ENCODE measurements at places on chromosomes 5 and 9. TPM values are rescaled to one million over a fixed set of nuclear protein-coding genes. Genes with fewer than 3 reads are reported as not detected.
A peak's percentile ranks its signal among the peaks of the same experiment; 100 is the strongest.

DNA sequence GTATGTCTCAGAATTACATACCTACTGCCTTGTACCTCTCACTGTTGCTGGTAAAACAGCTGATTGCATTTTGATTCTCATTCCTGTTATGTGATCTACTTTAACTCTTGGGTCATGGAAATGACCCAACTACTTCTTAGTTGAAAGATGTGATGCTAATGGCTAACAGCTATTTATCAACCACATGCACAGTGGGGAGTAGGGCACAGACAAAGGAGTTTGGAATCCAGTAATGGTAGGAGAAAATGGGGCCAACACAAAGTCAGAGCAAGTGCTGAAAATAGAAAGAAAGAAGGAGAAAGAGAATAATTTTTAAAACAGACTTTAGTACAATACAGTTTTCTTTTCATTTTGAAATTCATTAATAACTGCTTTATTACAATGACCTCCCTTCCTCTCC is 241.0 kb downstream of the PTPRD start:
- DNase-seq, result no peak

DNA sequence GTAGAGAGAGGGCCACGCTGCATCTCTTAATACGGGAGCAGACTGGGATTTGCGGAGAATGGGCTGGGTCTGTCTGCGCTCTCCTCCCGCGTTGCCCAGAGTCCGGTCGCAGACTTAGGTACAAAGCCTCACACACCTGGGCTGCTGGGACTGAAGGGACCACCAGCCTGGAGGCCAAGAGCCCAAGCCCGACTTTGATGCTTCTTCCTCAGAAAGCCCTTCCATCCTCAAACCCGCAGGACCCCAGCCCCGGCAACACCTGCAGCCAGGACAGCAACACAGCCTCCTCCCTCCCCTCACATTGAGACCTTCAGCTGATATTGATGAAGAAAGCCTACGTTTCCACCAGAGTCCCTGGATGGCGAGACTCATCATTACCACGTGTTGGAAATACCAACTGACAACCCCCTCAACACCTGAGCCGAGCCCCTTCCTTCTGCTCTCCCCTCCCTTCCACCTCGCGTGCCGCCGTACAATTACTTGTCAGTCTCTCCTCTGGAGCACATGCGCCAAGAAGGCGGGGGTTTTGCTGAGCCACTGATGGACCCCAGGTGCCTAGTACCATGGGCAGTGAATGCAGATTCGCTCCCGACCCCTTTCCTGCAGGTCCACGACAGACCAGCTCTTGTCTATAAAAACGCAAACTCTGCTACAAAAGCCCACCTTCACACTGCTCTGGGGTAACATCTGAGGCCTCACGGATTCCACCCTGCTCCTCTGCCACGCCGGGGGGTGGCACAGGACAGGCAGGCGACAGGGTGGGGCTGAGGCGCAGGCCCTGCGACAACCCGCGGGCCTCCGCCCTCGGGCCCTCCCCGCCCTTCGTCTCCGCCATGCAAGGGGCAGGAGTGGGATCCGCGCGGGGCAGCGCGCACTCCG is 841 bp downstream of the ASB6 start:
- no peak for DNase-seq

DNA sequence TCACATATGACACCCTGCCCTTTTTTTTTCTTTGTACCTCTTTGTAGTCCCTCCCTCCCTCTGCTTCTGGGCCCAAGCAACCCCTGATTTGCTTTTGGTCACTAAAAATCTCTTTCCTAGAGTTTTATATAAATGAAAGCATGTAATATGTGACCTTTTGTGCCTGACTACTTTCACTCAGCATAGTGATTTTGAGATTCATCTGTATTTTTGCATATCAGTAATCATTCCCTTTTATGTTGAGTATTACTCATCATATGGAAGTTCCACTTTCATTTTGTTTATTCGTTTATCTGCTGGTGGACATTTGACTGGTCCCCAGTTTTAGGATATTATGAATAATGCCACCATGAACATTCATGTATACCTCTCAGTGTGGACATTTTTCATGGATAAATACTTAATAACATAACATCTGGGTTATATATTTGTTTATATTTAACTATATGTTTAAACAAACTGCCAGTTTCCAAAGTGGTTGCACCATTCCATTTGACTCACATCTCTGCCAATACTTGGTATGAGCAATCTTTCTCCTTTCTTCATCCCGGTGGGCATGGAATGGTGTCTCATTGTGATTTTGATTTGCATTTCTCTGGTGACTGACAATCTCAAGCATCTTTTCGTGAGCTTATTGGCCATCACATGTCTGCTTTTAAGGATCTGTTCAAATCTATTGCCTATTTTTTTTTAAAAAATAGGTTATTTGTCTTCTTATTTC is 115.7 kb upstream of the S1PR3 start:
- DNase-seq, result no peak

DNA sequence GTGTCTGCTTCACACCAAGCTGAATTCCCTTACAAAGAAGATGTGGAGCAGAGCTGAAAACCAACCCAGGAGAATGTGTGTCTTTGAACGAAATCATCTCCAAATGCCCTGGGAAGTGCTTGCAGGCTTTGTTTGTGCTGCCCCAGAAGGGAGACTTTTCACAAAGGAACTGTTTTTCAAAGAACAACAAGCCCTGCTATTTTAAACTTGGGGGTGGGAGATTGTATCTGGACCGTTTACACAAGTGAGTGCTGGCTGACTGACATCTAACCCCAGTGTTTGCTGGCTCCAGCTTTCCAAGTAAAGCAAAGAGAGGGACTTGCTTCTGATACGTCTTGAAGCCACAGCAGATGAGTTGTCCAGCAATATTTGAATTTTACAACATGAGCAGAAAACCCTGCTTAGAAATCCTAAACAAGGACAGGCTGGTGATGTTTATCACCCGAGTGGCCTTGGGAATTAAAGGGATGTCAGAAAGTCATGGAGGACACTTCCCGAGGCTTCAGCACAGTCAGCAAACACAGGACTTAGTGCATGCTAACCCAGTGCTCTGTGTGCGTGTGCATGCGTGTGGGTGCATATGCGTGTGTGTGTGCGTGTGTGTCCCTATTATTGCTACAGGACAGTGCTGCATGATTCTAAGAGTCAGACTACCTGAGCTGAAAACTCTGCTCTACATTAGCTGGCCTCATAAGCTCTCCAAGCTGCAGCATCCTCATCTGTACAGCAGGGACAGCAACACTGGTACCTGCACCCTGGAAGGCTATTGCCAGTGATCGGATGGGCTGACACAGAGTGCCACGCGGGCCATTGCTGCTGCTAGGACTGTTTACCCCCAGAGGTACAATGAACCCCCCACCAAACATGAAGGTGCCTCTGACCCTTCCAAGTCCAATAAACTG is 1.4 kb downstream of the ADAMTS12 start:
- DNase-seq, result no peak

DNA sequence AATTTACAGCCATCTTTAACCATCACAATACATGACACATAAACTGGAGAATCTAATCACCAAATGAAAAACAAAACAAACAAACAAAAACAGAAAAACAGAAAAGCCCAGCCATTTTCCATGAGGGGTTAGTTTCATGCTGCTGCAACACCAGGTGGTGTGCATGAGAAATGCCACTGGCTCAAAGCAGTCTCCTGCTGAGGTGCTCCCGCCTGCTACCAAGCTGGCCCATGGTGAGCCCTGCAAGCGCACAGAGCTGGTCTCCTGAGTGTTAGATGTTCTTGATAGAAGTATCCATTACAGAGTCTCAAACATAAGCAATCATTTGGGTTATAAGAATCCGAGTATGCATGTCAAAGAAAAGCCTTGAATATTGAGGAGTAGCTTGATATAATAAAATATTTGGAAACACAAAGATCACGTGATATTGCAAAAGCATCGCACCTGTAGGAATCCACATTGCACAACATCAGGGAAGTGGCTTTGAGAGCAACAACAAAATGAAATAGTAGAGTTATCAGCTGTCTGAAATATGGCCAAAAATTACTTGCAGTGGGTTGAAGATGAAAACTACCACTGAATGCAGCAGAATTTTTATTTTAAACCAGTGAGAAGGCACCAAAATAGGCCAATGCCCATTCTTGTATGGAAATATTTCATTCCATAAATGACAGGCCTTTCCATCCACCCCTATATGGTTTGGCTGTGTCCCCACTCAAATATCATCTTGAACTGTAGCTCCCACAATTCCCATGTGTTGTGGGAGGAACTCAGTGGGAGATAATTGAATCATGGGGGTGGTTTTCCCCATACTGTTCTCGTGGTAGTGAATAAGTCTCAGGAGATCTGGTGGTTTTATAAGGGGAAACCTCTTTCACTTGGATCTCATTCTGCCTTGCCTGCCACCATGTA is 194.8 kb downstream of the SYK start:
- no peak for DNase-seq

GRCh38 chr5:133775584-133776304 is 163.4 kb upstream of the FSTL4 start:
- no peak for DNase-seq

- DNase-seq, result no peak
Measured at GRCh38 chr9:12166518-12166917, 526.7 kb upstream of the TYRP1 start.

Gene CD14
- polyA plus RNA-seq, result 3.1 TPM

GRCh38 chr9:8799206-8799605 is 999.6 kb upstream of the DMAC1 start:
- no peak for DNase-seq

Gene LRRC19
- 8.3 TPM for polyA plus RNA-seq

- DNase-seq, result no peak
Measured at GRCh38 chr5:151620461-151620840, 29.3 kb upstream of the FAT2 start.

Gene FIBCD1
- not detected for polyA plus RNA-seq

DNA sequence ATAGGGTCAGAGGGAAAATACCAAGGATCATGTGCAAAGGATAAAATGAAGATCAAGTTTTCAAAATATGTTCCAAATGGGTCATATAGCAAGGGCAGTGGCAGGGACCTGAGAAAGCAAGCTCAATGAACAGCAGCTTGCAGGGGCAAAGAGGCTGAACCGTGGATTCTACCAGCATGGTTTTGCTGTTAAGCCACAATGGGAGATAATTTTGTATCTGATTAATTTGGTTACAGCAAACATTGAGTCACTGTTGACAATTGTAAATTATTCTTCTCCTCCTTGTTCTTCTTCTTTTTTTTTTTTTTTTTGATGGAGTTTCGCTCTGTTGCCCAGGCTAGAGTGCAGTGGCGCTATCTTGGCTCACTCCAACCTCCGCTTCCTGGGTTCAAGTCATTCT is 18.4 kb upstream of the ERAP2 start:
- no peak for DNase-seq

Gene C5orf52
- polyA plus RNA-seq, result not detected

Gene PAEP
- polyA plus RNA-seq, result not detected

Gene RNF14
- 26.2 TPM for polyA plus RNA-seq

Gene C9orf43
- 0.81 TPM for polyA plus RNA-seq

DNA sequence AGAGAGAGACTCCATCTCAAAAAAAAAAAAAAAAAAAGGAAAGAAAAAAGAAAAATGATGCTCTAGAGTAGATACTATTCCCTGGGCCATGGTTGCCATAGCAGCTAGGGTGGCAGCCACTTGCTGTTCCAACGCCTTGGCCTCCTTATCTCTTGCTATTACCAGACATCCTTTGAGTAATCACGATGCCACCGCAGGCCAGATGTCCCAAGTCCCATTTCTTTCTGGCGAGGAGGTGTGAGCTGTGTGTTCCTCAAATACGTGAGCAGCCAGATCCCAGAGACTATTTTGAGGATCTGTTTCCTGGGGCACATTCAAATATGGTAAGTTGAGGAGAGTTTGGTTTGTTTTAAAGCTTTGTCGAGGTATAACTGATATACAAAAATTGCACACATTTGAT is 23.4 kb upstream of the GFPT2 start:
- DNase-seq, result no peak

DNA sequence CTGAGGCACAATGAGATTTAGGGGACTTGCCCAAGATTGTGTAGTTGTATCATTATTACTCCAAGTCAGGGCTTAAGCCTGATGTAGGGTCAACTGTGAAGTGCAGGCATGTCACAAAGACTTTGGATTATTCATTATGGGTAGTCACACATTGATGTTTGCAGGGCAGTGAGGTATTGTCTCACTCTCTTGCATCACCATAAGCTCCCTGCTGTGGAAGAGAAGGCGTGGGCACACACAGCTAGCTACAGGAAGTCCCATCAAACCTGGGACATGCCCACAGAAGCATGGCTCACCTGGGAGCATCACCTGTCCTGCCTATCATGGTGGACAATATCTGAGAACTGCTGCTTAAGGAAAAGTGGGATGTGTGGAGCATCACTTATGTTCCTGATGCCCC is 42.1 kb downstream of the TMOD1 start:
- no peak for DNase-seq

- DNase-seq, result peak; percentile 88
Measured at GRCh38 chr5:131245948-131246347, 17.9 kb upstream of the CDC42SE2 start.

GRCh38 chr9:112380825-112381221 is 915 bp downstream of the HSDL2 start:
- DNase-seq, result no peak

DNA sequence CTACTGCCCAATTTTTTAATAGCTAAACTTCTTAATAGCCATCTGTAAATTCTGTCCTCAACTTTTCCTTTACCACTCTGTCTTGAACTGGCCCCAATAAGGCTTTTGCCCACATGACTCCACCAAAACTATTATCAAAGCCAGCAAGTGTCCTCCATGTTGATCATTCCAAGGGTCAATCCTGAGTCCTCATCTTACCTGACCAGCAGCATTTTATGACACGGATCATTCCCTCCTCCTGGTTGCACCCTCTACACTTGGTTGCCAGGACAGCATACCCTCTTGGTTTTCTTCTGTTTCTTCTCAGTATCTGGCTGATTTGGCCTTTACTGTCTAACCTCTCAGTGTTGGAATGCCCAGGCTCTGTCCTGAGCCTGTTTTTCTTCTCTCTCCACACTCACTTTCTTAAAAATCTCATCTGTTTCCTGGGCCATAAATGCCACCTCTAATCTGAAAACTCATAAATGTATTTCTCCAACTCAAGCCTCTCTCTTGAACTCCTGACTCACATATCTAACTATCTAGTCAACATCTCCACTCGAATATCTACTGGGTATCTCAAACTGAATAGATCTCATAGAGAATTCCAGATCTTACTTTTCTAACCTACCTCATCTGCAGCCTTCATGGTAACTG is 40.0 kb upstream of the CDC42SE2 start:
- DNase-seq, result peak; percentile 54

DNA sequence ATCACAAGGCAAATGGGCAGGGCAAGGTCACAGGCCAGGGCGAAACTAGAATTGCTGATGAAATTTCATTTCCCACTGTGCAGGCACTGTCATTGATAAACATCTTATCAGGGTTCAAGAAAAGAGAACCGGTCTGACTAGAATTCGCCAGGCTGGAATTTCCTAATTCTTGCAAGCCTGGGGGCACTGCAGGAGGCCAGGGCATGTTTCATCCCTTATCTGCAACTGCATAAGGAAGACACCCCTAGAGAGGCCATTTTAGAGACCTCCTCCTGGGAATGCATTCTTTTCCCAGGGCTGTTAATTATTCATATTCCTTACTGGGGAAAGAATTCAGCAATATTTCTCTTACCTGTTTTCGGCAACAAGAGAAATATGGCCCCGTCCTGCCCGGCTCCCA is 266.2 kb upstream of the CYLC2 start:
- no peak for DNase-seq
